ENCODE measurements at places on chromosomes 12 and 14.
A peak's percentile ranks its signal among the peaks of the same experiment; 100 is the strongest.

- DNase-seq = no peak
Measured at GRCh38 chr12:124694846-124695497, 127.6 kb upstream of the NCOR2 start.

- no peak for DNase-seq
Measured at GRCh38 chr12:18939051-18939450, 190.5 kb upstream of the PLEKHA5 start.

- no peak for DNase-seq
Measured at GRCh38 chr12:132352896-132353800, 23.8 kb upstream of the GALNT9 start.

DNA sequence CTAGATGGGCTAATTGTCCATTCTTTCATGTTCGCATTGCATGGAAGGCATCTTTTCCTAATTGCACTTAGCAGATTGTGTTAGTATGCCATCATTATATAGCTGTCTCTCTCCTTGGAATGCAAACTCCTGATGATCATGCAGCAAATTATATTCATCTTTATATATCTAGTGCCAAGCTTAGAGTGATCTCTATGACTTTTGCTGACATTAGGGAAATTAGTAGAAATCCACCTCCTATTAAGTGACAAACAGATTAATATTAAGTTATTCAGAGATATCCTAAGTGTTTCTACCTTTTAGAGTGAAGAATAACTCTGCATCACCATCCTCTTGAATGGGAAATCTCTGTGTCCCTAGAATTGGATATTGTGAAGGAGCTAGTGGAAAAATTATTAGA, 185.6 kb downstream of the FOXG1 start:
- no peak for DNase-seq

DNA sequence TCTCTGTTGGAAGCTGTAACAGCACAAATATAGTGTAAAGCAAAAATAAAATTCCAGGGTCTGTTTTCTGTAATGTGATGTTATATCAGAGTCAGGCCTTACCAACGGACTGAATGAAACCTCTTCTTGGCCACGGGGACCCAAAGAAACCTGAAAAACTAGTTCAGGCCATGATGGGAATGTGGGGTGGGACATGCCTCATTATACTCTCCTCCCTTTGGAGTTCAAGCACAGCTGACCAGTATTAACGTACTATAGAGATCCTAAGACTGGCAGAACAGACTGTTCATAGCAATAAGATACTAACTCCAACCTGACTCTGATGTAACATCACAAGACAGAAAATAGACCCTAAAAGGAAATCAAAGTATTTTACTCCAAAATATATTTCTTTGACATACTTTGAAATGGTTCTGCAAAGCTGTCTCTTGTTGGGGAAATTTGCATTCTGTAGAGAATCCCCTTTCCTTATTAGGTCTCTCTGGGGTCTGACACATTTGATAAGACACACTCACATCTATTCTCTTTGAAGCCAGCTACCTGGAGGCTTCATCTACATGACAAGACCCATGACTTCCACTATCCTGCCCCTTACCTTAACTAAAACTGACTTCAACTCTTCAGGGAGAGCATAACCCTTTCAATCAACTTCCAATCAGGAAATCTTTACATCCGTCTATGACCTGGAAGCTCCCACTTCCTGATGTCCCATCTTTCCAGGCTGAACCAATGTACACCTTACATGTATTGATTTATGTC, 444.6 kb downstream of the SOX5 start:
- DNase-seq = no peak

GRCh38 chr14:104321802-104322130, 183.4 kb downstream of the KIF26A start:
- DNase-seq = no peak

- DNase-seq = no peak
Measured at GRCh38 chr12:113005762-113006161, 27.4 kb downstream of the OAS2 start.

DNA sequence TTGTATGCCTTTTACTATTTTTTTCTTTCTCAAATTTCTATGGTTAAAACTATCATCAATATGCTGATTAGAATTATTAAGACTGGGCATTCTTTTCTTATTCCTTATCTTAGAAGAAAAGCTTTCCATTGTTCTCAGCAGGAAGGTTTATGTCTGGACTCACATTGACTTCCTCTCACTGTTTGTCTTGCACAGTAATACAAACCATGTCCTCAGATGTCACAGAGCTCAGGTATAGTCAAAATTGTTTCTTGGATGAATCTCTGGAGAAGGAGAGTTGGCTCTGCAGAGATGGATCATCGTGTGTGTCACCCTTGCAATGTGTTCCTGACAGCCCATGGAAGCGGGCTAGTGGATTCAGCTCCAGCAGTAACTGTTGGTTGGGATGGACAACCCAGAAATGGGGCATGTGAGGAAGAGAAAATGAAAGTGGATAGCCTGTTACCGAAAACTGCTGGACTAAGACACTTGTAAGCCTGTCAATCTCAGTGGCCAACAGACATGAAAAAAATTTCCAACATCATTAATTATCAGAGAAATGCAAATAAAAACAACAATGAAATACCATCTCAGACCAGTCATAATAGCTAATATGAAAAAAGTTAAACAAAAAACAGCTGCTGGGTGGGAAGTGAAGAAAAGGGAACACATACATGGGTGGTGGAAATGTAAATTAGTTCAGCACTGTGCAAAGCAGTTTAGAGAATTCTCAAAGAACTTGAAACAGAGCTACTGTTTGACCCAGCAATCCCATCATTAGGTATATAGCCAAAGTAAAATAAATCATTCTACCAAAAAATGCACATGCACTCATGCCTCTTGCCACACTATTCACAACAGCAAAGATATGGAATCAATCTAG, 967.8 kb downstream of the TMEM121 start:
- DNase-seq = no peak

DNA sequence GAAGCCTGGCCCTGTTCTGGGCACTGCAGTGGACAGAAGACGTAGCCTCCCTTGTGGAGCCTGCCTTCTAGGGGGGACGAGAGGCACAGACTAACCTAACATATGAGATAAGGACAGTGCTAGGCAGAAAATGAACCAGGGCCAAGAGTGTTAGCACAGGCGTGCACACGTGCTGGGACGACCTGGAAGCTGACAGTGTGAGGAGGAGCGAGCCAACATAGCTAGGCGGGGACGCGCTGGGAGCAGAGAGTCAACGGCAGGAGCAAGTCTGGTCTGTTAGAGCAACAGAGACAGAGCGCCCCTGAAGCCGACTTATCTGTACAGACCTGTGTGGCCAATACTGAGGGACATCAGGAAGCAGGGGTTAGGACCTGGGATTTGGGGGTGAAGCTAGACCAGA, 8.0 kb downstream of the PXMP2 start:
- DNase-seq = no peak

DNA sequence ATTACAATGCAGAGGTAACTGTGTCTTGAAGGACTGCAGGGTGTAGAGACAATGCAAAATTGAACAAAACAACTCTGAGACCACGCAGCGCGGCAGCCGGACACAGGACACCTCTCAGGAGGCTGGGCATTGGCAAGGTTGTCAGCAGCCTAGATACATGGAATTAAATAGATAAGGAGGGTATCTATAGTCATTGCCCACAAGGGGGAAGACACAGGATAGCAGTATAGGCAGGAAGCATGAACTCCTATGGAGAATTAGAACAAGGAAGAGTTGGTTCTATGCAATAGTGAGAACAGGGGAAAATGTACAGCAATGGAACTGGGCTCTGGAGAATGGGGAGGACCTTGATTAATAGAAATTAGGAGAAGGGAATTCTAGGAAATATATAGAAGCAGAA, 164.1 kb downstream of the C12orf42 start:
- DNase-seq = no peak

- DNase-seq = no peak
Measured at GRCh38 chr12:62647586-62647985, 181.0 kb downstream of the MON2 start.

- DNase-seq = peak; percentile 48
Measured at GRCh38 chr12:122422730-122423257, 325 bp upstream of the CLIP1 start.

GRCh38 chr12:108616941-108617858, 16.5 kb downstream of the SELPLG start:
- peak; percentile 79 for DNase-seq

GRCh38 chr12:54593135-54593534, 4.7 kb upstream of the PPP1R1A start:
- DNase-seq = no peak

- no peak for DNase-seq
Measured at GRCh38 chr12:6288235-6288634, 22.2 kb upstream of the PLEKHG6 start.

GRCh38 chr12:95204141-95204866, 13.0 kb downstream of the FGD6 start:
- DNase-seq = no peak

DNA sequence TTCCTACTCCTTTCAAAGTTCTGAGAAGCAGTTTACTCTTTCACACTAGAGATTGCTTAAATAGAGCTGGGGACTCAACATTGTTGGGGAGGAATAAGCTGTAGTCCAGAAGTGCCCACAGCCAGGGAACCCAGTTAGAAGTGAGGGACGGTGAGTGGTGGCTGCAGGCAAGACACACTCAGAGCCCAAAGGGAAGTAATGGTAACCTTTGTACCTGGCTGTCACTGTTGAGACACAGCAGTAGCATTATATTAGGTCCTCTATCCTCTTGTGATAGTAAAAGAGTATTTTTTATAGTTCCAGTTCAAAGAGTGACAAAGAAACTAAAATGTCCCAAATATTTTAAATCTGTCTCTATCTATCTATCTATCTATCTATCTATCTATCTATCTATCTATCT, 263.3 kb downstream of the TTC6 start:
- DNase-seq = no peak

GRCh38 chr14:96085369-96085768, 46.2 kb downstream of the C14orf132 start:
- no peak for DNase-seq

GRCh38 chr12:91766454-91766853, 379.2 kb downstream of the BTG1 start:
- DNase-seq = no peak

DNA sequence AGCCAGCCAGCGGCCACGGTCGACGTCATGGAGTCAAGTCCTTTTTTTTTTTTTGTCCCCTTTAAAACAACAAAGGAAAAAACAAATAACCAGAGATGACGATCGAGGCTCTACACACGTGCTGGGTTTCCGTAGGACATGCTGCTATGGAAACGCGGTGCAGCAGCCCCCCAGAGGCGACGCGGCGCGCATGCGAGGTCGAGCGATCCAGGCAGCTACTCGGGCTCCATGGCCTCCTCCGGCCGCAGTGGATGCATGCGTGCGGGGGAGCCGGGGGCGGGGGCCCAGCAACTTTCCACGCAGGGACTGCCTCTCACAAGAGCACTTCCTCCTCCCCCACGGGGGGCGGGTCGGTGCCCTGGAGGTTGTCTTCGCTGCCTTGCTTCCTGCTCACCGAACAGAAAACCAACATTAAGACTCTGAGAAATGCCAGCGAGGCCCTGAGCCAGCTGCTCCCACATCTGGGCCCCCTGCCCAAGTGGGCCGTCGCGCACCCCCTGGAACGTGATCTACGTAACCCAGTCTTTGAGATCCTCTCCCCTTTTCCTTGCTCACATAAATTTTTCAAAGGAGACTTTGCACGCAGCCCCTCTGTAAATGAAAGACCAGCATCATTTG, 30.7 kb downstream of the P2RX4 start:
- peak; percentile 95 for DNase-seq

DNA sequence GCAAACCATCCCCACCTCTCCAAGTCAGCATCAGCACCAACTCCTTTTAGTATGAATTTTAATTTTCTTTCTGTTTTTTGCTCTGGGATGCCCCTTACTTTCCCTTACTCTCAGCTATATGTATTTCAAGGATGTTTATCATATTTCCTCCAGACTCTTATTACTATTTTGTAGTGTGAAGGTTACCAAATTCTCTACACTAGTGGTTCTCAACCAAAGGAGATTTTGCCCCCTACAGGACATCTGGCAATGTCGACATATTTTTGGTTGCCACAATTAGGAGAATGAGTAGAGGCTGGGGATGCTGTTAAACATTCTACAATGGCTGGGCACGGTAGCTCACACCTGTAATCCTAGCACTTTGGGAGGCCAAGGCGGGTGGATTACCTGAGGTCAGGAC, 29.1 kb upstream of the SOS2 start:
- DNase-seq = peak; percentile 51

DNA sequence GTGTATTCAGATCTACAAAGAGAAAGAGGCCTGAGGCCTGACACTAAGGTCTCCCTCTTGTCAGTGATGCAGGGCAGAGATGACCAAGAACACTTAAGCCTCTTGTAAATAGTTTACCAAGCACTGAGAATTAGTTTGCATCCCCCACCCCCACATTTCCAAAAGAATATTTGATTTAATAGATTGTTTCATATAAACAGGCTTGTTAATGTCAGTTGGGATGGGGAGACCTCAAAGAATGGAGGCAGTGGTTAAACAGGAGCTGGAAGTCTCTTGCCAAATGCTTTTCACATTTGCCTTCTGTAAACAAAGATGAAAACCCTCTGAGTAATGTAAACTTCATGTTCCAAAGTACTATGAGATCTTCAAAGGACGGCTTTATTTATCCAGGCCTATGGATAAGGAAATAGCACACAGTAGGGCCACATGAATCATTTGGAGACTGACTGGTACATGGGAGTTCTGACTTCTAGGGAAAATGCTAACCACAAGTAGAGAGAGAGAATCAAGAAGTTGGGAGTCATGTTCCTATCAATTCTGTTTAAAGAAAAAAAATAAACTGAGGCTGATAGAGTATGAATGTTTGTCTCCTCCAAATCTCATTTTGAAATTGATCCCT, 234.7 kb downstream of the ANO2 start:
- DNase-seq = no peak

DNA sequence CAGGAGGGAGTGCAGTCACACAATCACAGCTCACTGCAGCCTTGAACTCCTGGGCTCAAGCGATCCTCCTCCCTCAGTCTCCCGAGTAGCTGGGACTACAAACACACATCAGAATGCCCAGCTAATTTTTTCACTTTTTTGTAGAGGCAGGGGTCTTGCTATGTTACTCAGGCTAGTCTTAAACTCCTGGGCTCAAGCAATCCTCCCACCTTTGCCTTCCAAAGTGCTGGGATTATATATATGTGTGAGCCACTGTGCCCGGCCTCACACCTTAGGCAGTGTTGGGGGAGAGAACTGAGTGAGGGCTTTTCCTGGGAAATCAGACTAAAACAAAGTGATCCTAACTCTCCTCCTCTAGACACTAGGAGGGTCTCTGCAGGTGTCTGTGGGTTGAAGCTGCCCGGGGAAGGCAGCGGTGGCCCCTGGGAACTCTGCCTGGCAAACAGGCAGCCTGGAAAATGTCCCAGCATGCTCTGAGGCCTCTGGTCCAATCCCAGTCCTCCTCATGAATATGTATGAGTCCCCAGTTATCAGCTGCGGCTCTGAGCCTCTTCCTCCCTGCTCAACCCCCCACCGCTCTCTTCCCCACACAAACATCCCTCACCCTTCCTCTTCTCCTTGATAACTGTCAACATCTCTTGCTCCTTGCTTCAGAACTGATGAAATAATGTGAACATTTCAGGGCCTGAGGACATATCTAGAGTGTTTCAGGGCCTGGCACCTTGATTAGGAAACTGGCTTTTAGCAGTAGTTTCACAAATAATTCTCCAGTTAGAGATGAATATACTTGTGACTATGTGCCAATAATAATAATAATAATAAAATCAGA, 7.9 kb upstream of the NAA25 start:
- peak; percentile 32 for DNase-seq

- no peak for DNase-seq
Measured at GRCh38 chr14:24219080-24219479, 3.2 kb upstream of the MDP1 start.

GRCh38 chr12:12818701-12819100, 5.6 kb downstream of the DDX47 start:
- no peak for DNase-seq

GRCh38 chr12:68364328-68364727, 32.2 kb upstream of the MDM1 start:
- DNase-seq = no peak

- DNase-seq = no peak
Measured at GRCh38 chr12:43098071-43098470, 453.9 kb downstream of the ADAMTS20 start.
